ENCODE measurements at places on chromosomes 6 and 20.
A peak's percentile ranks its signal among the peaks of the same experiment; 100 is the strongest.

- no peak for DNase-seq
These were observed 1.7 kb upstream of the POU5F1 start for GRCh38 chr6:31171931-31172905.

- DNase-seq = no peak
These were observed 289.7 kb downstream of the KCNQ5 start for GRCh38 chr6:72911463-72912155.

GRCh38 chr20:25318471-25319240 is 70.8 kb downstream of the PYGB start:
- no peak for DNase-seq

GRCh38 chr6:158867381-158868121 is 48.4 kb upstream of the EZR start:
- DNase-seq = peak; percentile 31

GRCh38 chr6:8930009-8930408 is 494.7 kb upstream of the SLC35B3 start:
- DNase-seq = no peak

GRCh38 chr6:25971187-25971821 is 8.7 kb downstream of the TRIM38 start:
- peak; percentile 51 for DNase-seq

DNA sequence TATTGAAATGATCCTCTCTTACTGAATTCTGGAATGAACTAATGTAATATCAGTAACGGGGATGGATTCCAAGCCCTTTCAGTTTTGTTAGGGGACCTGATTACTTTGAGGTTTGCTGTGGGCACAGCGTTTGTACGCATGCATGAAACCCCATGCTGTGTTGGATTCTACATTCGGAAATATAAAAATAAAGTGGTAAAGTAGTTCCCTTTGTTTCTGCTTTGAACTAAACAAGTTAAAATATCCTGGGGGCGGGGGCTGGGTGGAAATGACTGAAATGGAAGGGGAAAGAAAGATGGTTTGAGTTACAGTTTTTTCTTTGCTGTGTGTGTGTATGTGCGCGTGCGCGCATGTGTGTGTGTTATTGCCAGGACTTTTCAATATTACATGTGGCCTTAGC is 196.5 kb upstream of the OPRM1 start:
- no peak for DNase-seq

DNA sequence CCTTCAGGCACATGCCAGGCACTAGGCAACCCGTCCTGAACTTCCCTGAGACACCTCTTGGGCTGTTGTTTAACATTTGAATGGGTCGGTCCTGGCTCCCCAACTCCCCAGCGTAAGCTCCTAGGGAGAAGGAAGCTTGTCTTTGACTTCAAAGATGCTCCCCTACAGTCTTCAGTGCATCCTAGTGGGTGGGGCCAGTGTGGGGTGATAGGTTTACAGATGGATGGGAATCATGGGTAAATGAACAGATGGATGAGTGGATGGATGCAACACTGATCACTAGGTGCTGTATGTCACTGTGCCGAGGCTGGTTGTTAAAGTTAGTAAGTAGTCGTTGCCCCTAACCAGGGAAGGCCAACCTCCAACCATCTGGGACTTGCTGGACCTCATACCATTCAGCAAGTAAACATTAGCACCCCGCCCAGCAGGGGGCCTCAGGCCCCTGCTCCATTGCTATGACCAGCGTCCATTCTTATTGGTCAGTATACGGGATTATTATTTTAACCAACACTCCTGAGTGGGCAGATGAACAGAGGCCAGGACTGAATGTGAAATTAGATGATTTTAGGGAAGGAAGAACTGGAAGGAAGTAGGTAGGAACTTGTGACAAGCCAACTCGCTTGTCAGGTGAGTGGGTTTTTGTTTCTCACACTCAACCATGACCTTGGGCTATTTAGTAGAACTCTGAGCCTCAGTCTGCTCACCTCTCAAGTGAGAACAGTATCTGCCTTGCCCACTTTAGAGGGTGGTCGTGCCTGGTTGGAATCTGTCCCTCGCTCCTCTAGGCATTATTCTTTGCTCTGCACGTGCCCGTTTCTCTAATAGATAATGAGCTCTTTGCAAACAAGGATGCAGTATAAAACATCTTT is 82.9 kb upstream of the FOXP4 start:
- peak; percentile 48 for DNase-seq

- no peak for DNase-seq
These were observed 11.0 kb upstream of the ARMC12 start for GRCh38 chr6:35725721-35726438.

DNA sequence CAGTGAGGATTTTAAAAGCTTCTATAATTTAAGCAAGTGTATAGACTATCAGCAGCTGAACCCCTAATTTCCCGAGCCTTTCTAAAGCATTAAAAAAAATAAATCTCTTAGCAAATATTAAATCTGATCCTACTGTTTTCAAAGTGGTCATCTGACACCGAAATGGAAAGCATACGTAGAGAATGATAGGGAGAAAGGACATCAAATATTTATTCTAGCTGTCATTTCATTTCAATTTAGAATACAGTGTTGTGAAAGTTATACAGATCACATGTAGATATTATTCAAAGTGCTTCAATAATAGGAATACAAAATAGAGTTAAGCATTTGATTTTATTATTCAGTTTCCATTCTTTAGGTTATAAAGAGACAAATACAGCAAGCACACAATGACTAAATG is 61.9 kb upstream of the PKIB start:
- DNase-seq = no peak

- DNase-seq = no peak
These were observed 16.4 kb downstream of the PRSS16 start for GRCh38 chr6:27263886-27264285.

GRCh38 chr6:89828988-89829471 is 650 bp upstream of the CASP8AP2 start:
- DNase-seq = no peak

- no peak for DNase-seq
These were observed 9.4 kb downstream of the ADTRP start for GRCh38 chr6:11769244-11769643.

DNA sequence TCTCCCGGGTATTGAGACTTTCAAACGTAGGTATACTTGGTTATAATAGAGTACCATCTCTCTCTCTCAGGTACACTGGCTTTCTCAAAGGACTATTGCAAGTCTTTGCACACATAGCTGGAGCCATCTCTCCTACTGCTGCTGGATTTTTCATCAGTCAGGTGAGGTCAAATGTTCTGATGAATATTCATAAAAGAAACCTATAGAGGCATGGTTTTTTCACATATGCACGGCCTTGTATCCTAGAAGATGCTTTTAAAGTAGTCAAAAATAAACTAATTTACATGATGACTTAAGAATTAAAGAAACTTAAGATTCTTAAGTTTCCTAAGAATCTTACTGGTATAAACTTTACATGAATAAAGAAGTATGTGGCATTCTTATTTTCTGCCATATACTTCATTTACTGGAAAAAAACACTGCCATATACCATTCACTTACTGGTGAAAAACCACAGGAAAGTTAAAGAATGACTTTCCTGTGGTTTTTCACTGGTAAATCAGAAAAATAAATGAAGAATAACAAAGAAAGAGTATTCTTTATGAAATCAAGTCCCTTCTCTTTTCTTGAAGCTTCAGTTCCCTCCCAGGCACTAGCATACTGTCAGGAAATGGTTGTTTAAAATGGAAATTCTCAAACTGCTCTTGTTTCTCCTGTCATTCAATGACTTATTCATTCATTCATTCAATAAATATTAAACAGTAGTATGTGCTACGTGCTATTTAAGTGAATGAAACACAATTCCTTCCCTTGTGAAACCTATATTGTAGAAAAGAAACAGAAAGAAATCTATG is 23.5 kb downstream of the SLC17A4 start:
- DNase-seq = no peak

DNA sequence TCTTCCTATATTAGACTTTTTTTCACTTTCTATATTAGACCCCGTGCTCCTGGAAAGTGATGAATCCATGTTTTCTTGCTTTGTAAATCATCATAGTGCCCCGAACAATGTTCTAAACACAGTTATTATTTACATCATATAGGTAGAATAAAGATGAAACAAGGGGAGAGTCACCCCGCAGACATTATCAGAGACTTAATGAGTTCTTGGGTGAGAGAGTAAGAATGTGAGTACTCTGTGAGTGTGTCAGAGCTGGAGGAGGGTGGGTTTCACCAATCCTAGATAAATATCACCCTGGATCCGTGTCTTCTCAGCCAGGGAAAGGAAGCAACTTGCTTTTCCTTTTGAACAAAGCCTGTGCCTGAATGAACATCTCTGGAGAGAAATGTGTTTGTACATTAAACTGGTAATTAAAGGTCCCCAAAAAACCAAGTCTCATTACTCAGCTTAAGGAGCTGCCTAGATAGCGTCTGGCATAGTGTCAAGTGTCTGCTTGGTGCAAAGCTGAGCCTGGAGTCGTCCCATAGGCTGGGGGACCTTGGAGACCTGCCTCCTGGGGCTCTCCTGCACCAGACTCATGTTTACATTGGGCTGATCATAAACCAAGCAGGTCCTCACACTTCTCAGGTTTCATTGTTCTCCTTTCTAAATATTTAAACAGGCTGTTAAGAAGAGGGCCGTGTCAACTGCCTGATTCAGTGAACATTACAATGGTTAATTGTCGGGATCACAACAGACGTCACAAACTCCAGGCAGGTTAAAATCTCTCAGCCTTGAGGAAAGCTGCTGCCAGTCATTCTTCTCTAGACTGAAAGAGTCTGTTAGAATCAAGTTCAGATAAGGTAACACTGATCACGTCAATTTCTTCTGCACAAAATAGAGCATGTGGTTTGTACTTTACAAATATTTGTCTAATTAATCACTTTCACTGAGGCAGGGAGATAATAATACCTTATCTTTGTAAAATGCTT is 179.7 kb upstream of the MYLIP start:
- no peak for DNase-seq

- no peak for DNase-seq
These were observed 1302.8 kb upstream of the EYS start for GRCh38 chr6:67009818-67010217.

DNA sequence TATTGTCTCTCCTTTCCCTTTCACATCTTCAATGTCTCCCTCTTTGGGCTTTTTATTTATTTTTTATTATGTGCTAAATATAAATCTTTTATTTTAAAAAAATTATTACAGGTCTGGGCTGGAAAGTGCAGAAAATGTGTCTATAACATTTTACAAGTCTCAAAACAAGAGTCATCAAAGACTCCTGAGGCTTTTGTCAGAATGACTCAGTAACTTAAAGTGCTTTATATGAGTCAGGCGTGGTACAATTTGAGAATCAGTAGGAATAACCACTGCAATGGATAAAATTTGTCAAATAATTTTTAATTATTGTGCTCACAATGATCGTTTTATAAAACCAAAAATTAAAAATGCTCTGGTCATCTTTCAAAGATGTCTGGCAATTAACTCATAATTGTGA is 193.9 kb downstream of the MMUT start:
- DNase-seq = no peak

GRCh38 chr6:39310542-39310941 is 3.7 kb downstream of the KCNK17 start:
- no peak for DNase-seq

DNA sequence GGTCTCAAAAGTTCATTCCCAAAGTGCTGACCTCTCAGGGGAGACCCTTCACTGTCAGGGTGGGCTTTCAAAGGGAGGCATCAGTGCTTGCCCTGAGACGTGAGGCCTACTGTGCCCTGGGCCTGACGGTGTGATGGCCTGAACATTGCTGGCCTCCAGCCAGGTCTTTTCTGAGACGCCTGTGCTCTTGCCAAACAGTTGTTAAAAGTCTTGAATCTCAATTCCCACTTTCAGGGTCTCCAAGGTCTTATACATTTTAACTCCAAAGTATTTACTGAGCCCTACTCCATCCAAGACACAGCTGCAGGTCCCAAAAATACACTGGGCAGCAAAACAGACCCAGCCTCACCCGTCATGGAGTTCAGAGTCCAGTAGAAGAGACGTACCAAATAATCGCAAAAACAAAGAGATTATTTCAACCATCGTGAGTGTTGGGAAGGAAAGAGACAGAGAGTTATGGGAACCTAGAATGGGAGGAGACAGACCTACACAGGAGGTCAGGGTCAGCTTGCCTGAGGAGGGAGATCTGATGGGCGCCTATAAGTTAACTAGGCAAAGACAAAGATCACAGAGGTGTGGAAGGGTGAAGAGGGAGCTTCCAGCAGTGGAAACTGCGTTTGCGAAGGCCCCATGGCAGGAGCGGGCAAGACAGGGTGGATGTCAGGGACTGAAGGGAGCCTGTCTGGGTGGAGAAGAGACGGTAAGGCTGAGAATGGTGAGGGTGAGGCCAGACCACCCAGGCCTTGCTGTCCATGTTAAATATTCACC is 446.3 kb downstream of the PREX1 start:
- no peak for DNase-seq

DNA sequence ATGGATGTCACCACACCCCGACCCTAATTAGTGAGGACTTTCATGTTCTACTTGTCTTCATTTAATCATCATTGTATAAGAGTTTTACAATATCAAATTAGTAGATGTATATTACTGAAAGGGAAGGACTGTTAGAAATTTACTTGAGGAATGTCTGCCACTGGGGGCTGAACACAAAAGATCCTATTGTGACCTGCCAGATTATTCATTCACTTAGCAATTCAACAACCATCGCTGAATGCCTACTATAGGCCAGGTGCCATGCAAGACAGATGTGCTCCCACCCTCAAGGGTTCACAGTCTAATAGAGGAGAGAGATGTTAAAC is 8.0 kb upstream of the RBCK1 start:
- DNase-seq = no peak

- no peak for DNase-seq
These were observed 74.0 kb upstream of the POPDC3 start for GRCh38 chr6:105253787-105254186.

- no peak for DNase-seq
These were observed 45.1 kb upstream of the TBC1D7 start for GRCh38 chr6:13373488-13373886.
